ENCODE measurements at places on chromosomes 16 and 17.

DNA sequence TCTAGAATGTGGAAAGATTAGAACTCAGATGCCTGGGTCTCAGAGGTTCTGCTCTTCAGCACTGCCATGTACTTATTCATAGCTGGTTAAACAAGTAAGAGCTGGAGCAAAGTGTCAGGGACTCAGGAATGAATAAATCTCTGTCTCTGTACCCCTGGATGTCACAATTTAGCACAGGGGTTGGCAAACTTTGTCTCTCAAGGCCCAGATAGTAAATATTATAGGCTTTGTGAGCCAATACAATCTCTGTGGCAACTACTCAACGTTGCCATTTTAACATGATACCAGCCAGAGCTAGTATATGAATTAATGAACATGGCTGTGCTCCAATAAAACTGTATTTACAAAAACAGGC, 220.3 kb upstream of the MON1B start:
- DNase-seq: no peak

DNA sequence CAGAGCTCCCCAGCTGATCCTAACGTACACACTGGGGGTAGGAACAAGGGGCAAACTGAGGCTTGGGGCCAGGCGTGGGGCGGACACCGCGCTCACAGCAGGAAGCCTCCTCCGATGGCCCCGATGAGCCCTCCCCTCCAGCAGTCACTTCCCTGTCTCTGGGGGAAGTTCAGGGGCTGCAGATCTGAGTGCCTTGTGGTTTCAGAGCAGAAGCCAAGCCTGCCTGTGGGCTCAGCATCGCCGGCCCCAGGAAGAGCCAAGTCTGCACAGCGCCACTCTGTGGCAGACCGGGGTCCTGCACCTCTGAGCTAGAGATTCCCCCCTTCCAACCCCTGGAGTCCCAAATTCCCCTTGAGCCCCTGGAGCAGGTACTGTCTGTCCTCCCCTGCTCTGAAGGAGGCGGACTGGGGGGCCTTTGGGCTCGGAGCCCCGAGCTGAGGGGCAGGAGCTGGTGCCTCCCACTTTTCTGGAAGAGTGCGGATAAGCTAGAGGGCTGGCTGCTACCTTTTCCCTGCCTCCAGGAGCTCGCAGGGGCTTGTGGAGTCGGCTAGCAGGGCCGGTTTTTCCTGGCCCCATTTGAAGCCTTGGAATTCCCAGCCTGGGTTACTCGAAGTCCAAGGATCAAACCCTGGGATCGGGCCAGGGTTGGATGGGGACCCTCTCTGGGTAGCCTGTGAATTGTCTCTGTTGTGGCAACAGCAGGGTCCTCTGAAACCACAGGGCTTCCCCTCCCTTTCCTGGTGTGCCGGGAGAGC, 2.9 kb downstream of the GSE1 start:
- DNase-seq: peak; percentile 63

DNA sequence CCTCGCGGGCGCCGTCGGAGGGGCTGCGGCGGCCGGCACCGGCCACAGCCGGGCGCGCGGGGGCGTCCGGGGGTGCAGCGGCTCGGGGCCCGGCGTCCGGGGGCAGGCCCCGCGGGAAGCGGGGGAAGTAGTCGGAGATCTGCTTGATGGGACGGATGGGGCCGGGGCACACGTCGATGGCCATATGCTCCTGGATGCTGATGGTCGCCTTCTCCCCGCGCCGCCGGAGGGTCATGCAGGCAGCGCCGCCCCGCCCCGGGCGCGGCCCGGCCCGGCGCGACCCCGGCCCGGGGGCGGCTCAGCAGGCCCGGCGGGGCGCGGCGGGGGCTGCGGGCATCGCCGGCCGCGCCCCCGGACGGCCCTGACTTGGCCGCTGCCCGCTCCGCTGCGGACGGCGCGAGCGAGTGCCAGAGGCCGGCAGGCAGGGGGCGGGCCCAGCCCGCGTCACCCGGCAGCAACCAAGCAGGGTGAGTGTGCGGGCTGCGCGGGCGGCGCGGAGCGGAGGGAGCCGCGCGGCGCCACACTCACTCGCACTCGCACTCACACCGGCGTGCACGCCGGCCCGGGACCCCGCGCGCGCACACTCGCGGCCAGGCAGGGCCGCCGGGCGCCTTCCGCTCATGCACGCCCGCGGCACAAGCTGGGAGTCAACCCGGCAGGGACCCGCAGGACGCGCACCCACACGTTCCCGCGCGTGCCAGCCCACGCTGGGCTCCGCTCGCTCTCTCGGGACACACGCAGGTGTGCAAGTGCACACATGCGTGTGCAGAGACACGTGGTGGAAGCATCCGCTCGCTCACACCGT, at the start of gene DOC2B:
TSS of gene DOC2B (minus strand) at position 406 of the 805 bp plus-strand sequence. CDS start at position 235, 171 bp downstream.
- no peak for DNase-seq

- no peak for DNase-seq
Measured at GRCh38 chr17:77872199-77872598, 86.3 kb upstream of the TNRC6C start.

DNA sequence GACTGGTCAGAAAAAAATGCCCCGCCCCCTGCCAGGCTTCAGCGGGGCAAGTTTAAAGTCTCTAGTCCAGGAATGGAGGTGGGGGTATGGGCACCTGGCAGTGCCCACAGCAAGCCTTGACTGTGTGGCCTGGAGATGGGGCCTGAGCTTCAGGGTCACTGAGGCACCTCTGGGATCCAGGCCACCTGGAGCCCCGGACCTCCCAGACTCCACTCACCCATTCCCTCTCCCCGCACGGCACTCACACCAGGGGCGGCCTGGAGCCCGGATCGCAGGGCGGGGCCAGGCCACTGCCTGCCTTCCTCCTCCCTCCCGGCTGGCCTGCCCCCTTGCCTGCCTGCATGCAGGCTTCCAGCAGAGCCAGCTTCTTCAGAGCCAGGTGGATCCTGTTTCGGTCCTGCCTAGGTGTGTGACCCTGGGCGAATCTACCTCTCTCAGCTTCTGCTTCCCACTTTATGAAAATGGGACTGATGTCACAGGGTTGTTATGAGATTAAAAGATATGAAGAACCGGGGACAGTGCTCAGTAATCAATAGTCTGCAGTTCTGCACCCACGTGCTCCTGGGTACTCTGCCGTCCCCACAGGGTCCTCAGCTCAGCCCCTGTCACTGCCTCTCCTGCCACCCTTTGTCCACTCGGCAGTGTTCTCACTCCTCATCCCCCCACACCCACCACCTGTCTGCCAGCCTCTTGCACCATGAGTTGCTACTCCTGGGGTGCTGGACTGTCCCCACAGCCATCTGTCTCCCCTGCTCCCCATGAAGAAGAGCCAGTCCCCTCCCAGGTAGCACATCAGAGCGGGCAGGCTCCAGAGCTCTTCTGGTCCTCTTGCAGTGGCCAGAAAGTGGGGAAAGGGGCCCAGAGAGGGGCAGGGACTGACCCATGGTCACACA, 1.2 kb upstream of the TCAP start:
- DNase-seq: no peak

DNA sequence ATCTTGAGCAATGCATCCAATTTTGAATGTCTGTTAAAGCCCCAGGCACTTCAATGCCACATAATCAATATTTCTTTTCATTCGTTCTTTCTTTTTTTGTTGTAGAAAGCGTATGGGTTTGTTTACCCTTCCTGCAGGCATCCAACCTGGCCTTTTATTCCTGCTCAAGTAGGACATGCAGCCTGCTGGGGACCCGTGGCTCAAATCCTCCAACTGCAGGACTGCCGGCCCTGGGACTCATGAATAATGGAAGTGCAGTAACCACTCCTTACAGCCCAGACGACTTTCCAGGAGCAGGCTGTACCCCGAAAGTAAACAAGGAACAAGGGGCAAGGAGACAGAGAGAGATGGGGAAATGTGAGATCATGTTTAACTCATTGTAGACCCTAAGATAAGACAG, 126.4 kb downstream of the SALL1 start:
- DNase-seq: no peak

- DNase-seq: no peak
Measured at GRCh38 chr16:16996827-16997226, 473.9 kb downstream of the XYLT1 start.

DNA sequence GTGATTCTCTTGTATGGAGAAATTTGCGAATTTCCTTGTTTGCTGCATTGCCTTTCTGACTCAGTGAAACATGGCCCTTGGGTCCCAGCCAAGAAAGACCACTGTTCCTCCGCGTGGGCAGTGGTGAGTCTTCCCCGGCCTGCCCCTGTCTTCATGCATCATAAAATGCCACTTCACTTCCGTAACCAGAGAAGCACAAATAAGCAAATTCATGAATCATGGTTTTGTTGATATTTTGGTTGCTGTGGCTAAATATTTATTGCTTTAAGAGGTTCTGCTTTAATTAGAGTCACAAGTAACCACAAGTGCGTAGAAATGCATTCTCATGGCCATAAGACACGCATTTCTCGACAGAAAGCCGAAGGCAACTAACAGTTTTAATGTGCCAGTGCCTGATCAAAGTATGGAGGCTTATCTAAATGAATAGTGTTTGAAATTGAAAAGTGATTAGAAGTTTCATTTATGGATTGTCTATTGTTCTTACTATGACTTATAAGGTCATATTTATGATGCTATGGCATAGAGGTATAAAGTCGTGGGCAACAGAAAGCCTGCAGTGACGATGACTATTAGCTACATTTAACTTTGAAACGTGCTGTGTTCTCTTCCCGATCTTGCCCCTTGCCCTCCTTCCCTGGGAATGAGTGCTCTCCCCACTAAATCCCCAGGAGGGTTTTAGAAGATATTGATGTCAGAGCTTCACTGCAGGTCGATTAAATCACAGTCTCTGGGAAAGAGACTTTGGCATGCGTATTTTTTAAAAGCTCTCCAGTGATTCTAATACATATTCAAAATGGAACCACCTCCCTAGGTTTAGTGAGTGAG, 76.0 kb downstream of the WIPI1 start:
- DNase-seq: no peak

DNA sequence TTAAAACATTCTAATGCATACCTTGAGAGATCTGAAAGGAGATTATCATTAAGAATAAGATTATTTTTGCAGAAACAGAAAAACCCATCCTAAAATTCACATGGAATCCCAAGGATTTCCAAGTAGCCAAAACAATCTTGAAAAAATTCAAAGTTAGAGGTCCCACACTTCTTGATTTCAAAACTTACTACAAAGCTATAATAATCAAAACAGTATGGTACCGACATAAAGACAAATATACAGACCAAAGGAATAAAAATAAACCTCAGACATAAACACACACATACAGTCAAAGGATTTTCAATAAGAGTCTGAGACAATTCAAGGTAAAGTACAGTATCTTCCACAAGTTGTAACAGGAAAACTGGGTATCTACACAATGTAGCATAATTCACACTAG, 16.2 kb downstream of the C16orf87 start:
- no peak for DNase-seq

DNA sequence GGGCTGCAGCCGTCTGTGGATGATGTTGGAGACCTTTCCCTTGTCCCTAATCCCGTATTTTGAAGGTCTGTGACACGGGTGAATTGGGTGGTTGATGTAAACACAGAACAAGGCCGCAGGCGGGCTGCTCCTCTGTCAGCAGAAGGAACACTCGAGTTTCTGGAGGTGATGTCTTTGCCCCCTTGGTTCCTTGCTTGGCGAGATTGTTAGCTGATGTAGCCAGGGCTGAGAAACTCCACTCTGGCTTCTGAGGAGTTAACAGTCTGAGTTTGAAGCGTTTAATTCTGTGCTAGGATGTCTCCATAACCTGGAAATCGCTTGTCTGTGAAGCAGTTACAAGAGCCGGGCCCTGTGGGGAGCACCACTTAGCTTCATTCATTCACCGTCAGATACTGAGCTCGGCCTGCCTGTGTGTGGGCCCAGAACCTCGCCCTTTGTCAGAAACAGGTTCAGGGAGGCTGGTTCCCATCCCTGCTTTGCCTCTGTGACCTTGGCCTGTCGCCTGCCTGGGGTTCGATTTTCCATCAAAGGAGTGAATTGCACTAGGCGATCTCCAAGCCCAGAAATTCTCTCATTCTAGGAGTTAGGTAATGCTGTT, 1.3 kb downstream of the MAPK8IP3 start:
- DNase-seq: no peak
